Hippocampal formation (tissue), 2 donors: ENCODE measurements at places on chromosomes 11 and 22.

DNA sequence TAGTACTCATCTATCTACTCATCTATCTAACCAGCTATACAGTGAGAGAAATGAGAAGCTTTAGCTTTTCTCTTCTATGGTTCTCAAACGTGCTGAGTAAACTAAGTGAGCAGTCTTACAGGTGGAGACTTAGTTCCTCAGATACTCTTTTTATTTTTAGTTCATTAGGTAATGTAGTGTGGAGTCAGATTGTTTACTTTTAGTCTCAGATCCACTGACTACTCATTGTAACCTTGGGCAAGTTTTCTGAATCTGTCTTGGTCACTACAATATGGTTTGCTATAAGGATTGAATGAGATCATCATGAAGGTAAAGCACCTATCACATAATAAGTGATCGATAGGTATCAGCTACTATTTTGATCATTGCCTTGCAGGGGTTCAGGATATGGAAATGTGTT is 160.1 kb downstream of the RAB38 start:
- DNase-seq = no peak

GRCh38 chr22:38035530-38035885 is 21.7 kb upstream of the PICK1 start:
- DNase-seq = no peak

DNA sequence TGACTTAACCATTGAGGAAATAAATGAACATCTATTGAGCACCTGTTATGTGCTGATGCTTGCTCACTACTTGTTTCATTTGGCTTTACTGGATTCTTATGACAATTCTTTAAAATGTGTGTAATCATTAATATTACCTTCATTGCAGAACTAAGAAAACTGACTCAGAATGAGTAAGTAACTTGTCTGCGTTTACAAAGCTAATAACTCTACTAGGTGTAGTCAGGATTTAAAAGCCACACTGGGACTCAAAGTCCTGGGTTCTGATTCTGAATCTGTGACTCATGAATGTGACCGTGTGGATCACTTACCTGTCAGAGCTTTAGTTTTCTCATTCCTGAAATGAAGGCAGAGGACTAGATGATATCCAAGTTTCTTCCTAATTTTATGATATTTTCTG is 23.4 kb upstream of the KIRREL3 start:
- no peak for DNase-seq

DNA sequence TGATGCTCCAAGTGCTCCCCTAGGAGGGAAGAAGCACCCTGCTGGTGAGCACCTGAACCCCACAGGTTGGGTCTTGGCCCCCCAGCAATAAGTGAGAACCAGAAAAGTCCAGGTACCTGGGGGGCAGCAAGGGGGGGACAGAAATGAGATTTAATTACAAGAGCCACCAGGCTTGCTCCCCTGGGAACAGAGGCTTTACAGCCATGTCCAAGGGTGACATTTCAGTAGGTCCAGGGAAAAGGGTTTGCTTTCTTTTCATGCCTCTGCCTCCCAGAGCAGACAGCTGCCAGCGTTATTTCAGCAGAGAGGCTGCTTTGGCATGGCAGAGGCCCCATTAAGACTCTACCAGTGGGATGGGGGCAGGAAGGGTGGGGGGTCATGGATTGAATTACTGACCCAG is 437.7 kb downstream of the BUD13 start:
- no peak for DNase-seq
